ENCODE measurements at places on chromosomes 12 and 14. TPM values are rescaled to one million over a fixed set of nuclear protein-coding genes. Genes with fewer than 3 reads are reported as not detected.
A peak's percentile ranks its signal among the peaks of the same experiment; 100 is the strongest.

DNA sequence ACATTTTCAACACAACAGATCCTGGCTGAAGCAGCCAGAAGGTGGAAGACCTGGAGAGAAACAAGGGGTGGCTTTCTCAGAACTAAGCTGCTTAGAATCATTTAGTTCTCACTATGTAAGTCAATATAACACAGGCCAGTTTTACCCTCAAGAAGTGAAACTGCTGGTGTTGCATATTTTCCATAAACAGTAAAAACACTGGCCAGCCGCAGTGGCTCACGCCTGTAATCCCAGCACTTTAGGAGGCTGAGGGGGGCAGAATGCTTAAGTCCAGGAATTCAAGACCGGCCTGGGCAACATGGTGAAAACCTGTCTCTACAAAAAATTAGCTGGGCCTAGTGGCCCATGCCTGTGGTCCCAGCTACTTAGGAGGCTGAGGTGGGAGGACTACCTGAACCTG lies 11.6 kb downstream of the STX2 start:
- peaks cover 2% of the 10 kb centered on the region for H3K36me3 ChIP-seq
- DNase-seq = no peak
- peaks cover 11% of the 10 kb centered on the region for H3K4me1 ChIP-seq
- no peaks in the 10 kb centered on the region for H3K27me3 ChIP-seq
- H3K27ac ChIP-seq = no peak overlapping the region

GRCh38 chr14:27605282-27605681 lies 1007.4 kb upstream of the NOVA1 start:
- H3K4me1 ChIP-seq = no peaks in the 10 kb centered on the region
- no peaks in the 10 kb centered on the region for H3K27me3 ChIP-seq
- no peaks in the 10 kb centered on the region for H3K36me3 ChIP-seq
- H3K4me3 ChIP-seq = no peak overlapping the region

GRCh38 chr12:61029516-61029915 lies 1230.7 kb upstream of the USP15 start:
- no peaks in the 10 kb centered on the region for H3K4me1 ChIP-seq
- no peak overlapping the region for H3K4me3 ChIP-seq
- DNase-seq = no peak
- no peaks in the 10 kb centered on the region for H3K27me3 ChIP-seq
- H3K36me3 ChIP-seq = no peaks in the 10 kb centered on the region

TNFAIP2 gene
- total RNA-seq = 80.7 TPM

- DNase-seq = no peak
- no peak overlapping the region for H3K27ac ChIP-seq
- no peaks in the 10 kb centered on the region for H3K27me3 ChIP-seq
- H3K4me1 ChIP-seq = no peaks in the 10 kb centered on the region
- H3K4me3 ChIP-seq = no peak overlapping the region
These were observed 1300.5 kb downstream of the TMEM121 start for GRCh38 chr14:106826833-106827369.

DNA sequence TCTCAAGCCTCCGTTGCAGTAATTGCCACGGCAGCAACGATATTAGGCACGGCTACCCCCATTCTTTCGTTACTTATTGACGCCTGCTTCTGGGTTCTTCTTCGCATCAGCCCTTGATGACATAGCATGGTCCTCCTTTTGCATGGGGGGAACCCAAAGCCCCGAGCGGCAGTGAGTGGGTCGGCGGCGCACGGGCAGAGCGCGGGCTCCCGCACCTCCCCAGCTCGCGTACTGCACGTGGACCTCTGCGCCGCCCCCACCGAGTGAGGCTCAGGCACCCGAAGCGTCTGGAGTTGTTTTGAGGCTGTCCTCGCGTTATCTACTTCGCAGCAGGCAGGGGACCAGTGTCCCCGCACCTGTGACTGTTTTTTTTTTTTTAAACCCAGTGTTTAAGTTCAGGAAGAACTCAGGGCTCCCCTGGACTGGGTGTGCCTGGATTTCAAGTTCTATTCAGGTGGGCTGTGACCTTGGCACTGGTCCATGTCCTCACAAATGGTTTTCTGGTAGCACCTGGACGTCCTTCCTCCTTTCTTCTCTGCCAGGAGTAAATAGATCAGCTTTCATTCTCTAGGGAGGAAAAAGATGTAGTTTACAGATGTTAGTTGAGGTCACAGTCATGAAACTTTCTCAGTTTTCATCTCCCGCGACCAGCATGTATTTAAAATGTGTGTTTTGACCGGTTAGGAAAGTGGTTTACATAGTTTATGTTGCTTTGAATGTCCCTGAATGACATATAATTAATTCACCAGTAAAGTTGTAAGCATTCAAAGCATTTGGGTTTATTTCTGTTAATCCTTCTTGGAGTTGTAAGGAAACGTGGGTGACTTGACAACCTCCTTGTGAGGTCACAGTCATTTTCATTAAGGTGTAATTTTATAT lies 1.4 kb upstream of the FOXN4 start:
- peaks cover 95% of the 10 kb centered on the region for H3K27me3 ChIP-seq
- H3K4me3 ChIP-seq = peak overlapping the region; percentile 48
- no peak for DNase-seq

CLEC4E gene
- not detected for total RNA-seq

IFNG-AS1 gene
- total RNA-seq = not detected

ANO4 gene
- not detected for total RNA-seq

DNA sequence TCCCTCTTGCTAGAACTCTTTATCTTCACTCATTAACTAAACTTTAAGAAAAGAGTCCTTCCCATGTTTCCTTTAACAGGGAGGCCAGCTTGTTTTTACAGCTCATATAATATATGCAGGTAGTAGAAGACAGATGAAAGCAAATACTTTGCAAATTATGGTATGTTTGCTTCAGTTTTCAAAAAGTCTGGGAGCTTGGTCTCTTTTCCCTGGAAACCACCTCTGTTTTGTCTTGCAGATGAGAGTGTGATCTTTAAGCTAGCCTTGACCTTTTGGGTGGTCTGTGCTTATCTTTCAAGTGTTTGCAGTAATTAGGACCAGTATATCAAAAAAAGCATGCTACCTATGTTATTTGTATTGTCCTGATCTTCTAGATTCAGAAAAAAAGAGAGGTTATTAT lies 62.7 kb downstream of the ERC1 start:
- peaks cover 4% of the 10 kb centered on the region for H3K36me3 ChIP-seq
- DNase-seq = no peak
- H3K4me1 ChIP-seq = peaks cover 23% of the 10 kb centered on the region
- H3K27ac ChIP-seq = no peak overlapping the region
- no peaks in the 10 kb centered on the region for H3K27me3 ChIP-seq

GRCh38 chr12:123083661-123084571 lies 67.0 kb downstream of the PITPNM2 start:
- H3K36me3 ChIP-seq = no peaks in the 10 kb centered on the region
- H3K4me1 ChIP-seq = peaks cover 21% of the 10 kb centered on the region
- H3K27ac ChIP-seq = no peak overlapping the region
- no peak overlapping the region for H3K4me3 ChIP-seq
- DNase-seq = no peak

SLC2A14 gene
- not detected for total RNA-seq

POTEG gene
- 0.12 TPM for total RNA-seq

DNA sequence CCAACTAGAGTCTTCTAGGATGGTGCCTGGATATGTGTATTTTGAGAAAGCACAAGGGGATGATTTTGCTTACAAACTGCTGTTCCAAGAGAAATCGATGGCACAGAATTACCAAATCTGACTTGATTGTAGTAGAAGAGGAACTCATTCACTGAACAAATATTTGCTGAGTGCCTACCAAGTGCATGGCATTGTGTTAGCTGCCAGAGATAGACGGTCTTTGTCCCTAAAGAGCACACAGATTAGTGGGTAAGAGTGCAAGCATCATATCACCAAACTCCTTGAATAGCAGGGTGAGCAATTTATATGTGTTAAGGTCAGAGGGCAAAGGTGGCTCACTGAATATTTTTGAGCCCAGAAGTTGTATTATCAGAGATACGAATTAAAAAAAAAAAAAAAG lies 3.5 kb upstream of the FOXN3 start:
- H3K4me1 ChIP-seq = peaks cover 34% of the 10 kb centered on the region
- peak; percentile 47 for DNase-seq
- H3K36me3 ChIP-seq = no peaks in the 10 kb centered on the region
- H3K4me3 ChIP-seq = no peak overlapping the region
- H3K27me3 ChIP-seq = no peaks in the 10 kb centered on the region
- no peak overlapping the region for H3K27ac ChIP-seq

RIMBP2 gene
- not detected for total RNA-seq

DNA sequence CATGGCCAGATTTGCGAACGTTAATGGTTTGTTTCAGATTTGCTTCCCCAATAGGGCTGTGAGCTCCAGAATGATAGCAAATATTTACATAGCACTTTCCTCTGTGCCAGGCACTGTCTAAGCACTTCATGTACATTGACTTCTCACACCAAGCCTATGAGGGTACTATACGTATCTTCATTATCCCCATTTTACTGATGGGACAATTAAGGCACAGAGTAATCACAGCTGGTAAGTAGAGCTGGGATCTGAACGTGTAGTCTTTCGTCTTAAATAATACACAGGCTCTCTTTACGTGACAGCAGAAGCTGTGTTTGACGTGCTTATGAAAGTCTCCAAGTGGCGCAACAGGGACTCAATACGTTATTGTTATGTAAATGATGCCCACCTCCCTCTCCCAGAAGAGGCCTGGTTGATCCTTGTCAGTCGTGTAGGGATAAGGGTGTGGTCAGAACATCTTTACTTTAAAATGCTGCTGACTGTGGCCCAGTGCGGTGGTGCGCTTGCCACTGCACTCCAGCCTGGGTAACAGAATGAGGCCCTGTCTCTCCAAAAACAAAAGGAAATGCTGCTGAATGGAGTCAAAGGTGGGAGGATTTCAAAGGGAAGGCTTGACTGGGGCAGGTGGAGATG lies 66.3 kb upstream of the TCL1B start:
- DNase-seq = no peak
- no peak overlapping the region for H3K4me3 ChIP-seq
- 0 out of 2 replicates have a peak, but pooled peaks cover 7% of the 10 kb centered on the region for H3K27me3 ChIP-seq
